AML-193 (cell line): ENCODE measurements at places on chromosomes 4 and X.
A peak's percentile ranks its signal among the peaks of the same experiment; 100 is the strongest.

GRCh38 chrX:2701600-2701999 is 10.5 kb downstream of the CD99 start:
- no peak for DNase-seq

DNA sequence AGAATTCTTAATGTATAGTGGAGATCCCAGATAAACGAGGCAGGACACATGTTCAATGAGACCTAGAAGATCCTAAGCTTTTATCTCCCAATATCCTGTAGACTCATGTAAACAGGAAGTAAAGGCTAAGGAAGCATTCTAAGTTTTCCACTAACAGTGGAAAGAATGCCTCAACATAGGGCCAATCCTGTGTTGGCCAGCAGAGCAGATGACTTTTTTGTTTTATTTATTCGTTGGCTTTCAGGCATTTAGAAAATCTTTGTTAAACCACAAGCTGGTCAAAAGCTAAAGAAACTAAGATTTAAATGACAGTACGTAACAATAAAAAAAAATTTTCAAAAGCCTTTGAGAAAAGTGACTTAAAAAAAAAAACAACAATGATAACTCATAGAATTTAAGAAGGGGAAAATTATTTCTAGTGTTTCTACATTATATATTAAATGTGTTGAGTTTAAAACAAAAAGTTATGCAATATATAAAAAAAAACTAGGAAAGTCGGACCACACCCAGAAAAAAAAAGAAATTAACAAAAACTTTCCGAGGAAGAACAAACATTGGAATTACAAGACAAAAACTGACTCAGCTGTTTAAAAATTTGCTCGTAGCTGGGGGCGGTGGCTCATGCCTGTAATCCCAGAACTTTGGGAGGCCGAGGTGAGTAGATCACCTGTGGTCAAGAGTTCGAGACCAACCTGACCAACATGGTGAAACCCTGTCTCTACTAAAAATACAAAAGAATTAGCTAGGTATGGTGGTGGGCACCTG is 759.3 kb downstream of the FSTL5 start:
- no peak for DNase-seq

GRCh38 chrX:46961097-46961496 is 48.9 kb downstream of the JADE3 start:
- DNase-seq = no peak

GRCh38 chr4:188732131-188732530 is 592.9 kb downstream of the TRIML1 start:
- DNase-seq = no peak

GRCh38 chr4:145423017-145423708 is 58.5 kb upstream of the SMAD1 start:
- DNase-seq = no peak

DNA sequence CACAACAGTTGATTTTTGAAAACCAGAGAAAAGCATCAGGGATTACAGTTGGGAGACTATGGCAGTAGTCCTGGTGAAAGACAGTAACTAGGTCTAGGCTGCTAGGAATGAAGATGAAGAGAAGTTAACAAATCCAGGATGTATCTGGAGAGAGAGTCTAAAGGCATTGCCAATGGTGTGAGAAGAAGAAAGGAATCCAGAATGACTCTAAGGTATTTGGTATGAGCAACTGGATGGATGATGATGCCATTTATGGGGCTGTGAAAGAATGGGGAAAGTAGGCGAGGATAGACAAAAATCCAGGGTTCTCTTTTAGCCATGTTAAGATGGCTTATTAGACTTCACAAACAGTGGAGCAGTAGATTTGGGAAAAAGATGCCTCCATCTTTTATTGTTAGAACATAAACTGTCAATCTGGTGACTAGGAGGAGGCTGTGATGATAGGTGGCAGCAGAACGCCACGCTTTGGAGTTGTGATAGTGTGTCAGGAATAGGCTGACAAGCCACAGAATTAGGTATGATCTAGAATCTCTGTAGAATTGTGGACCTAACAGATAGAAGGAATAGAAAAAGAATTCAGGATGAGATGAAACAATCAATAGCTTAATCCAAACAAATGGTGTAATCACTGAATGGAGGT is 27.3 kb upstream of the JADE1 start:
- peak; percentile 7 for DNase-seq

GRCh38 chr4:189200353-189200752 is 740.3 kb upstream of the FRG1 start:
- DNase-seq = no peak

GRCh38 chr4:138845054-138845453 is 170.5 kb upstream of the NOCT start:
- no peak for DNase-seq

DNA sequence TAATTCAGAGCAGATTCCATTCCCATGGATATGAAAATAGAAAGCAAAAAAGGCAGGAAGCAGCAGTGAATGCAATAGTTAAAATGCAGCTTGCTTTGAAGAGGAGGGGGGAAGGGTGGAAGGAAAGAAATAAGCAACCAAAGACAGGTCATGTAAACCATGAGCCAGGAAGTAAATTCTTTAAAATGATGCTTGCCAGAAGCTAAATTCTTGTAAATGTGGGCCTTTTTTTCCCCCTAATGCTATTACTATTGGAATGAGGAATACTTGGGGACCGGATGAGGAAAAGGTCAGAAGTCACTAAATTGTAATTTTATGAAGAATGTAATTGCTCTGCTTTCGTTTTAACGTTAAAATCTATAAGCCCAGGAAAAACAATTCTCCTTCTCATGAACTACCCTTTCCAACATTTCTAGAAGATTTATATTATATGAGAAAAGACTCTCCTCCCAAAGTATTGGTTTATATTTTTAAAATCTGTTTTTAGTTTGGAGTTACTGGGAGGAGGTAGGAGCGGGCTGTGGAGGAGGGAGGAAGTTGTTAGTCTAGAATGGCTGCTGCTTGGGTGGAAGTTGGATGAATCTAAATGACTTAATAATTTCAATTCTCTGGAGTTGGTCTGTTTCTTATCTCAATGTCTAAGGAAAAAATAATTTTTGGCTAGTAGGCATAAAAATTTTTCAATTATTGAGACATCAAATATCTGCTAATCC is 77.6 kb upstream of the PCDH18 start:
- DNase-seq = no peak

GRCh38 chr4:125551967-125552366 is 237.2 kb downstream of the FAT4 start:
- no peak for DNase-seq

DNA sequence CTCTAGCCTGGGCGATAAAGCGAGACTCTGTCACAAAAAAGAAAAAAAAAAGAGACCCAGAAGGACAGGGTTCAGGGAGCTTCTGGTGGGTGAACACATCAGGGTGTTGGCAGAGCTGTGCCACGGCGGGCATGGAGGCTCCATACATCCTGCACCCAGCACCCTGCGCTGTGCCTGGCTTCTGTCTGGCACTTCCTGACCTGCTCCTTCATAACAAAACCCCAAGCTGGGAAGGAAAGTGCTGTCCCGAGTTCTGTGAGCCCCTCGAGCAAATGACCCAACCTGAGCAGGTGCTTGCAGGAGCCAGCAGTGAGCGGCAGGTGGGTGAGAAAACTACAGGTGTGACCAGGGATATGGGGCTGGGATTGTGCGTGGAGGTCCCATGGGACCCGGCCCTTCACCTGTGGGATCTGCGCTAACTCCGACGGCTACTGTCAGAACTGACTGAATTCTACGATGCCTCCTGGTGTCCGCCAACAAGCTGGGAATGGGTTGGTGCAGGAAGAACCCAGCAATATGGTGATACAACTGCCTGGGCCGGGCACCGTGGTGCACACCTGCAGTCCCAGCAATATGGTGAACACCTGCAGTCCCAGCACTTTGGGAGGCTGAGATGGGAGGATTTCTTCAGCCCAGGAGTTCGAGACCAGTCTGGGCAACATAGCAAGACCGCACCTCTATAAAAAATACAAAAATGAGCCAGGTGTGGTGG is 18.9 kb downstream of the ASMTL start:
- no peak for DNase-seq

GRCh38 chrX:46040001-46040400 is 505.2 kb downstream of the ZNF674 start:
- no peak for DNase-seq

- no peak for DNase-seq
Observed at GRCh38 chr4:28254003-28254402, 1393.4 kb downstream of the STIM2 start.

DNA sequence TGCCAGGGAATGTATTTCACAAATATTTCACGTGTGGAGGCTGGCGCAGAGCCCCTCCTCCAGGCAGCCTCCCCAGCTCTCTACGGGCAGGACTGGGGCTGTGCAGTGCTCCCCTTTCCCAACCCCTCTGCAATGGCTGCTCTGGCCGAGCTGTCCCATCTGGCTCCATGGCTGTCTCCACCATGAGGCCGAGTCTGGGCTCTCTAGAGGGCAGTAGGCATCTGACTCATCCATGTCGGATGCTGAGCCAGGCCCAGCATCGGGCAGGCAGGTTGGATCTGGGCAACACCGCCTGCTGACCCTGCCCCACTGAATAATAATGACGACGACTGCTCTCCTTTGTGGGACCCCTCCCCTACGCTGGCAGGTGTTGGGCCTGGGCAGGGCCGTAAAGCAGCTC is 11.0 kb upstream of the SH3TC1 start:
- no peak for DNase-seq

- no peak for DNase-seq
Observed at GRCh38 chr4:113682730-113683537, 78.6 kb downstream of the CAMK2D start.

DNA sequence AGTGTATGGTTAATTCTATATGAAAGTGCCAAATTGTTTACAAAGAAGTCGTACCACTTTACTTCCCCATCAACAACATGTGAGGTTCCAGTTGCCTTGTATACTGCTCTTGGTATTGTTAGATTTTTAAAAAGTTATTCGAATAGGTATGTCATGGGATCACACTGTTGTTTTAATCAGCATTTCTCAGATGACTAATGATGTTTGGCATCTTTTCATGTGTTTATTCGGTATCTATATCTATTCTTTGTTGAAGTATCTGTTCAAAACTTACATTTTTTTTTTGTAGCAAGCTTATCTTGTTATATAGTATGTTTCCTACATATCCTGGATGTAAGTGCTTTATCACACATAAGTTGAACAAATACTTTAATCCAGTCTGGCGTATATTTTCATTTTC is 99.4 kb upstream of the MAB21L2 start:
- no peak for DNase-seq

DNA sequence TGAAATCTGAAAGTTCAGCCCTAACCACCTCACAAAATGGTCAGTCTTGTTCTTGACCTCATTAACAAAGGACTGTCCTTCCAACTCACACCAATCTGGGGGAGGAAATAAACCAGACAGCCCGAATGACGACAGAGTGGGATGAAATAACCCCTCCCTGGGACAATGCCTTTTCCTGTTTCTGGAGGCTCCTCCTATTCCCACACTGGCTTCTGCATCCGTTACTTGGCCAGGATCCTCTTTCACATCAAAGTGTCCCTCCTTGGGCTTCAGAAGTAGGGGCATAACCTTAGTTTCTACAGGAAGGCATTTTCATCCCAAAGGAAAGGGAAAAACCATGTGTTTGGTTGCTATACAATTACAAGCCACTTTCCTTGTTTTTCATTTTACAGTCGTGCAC is 59.8 kb upstream of the RPL34 start:
- no peak for DNase-seq

DNA sequence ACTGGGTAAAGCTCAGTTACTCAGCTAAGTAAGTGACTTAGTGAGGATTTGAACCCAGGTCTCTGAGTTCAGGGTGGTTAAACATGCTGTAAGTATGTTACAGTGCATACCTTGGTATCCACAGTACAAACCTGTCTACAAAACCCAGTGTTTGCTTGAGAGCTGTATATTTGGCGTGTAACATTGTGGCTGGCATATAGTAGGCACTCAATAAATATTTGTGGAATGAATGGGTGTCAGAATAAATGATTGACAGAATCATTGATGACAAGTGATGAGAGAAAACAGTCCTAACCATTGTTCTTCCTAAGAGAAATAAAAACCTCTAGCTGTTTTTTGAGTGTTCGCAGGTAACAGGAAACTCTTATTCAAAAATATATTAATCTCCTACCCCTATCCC is 79.7 kb upstream of the BCOR start:
- DNase-seq = no peak

GRCh38 chrX:20233336-20233735 is 33.4 kb downstream of the RPS6KA3 start:
- DNase-seq = no peak

GRCh38 chrX:24479924-24480323 is 14.8 kb downstream of the PDK3 start:
- DNase-seq = peak; percentile 70

- no peak for DNase-seq
Observed at GRCh38 chr4:36823199-36823967, 421.2 kb upstream of the NWD2 start.

DNA sequence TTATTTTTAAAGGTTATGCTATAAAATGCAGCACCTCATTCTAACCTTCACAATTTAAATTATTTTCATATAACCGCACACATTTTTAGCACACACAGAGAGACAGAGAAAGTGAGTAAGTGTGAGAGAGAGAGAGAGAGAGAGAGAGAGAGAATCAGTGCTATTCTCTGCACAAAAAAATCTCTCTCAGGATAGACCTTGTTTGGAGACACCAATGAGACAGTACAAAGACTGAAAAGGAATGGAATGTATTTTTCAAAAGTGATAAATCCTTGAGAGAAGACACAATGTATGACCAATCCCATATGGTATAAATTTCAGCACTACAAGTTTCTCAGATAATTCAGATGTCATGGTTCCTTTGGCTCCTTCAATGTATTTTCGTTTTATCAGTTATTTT is 132.1 kb upstream of the PCDH18 start:
- no peak for DNase-seq

DNA sequence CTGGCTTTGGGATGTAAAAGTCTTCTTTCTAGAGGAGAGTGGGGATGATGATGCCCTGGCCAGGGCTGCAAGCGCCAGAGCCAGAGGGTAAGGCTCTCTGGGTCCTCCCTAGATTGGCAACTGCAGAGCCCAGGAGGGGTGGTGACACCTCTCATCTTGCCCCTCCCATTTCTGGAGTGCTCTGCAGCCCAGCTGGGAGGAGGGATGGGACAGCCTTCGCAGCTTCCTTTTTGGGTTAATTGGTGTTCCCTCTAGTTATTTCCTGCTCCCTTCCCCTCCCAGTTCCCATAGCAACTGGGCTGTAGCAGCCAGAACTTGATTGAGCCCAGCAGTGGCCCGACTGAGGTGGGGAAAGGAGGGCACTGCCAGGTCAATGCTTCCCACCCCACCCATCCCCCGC is 19.2 kb downstream of the NALF2 start:
- DNase-seq = no peak

DNA sequence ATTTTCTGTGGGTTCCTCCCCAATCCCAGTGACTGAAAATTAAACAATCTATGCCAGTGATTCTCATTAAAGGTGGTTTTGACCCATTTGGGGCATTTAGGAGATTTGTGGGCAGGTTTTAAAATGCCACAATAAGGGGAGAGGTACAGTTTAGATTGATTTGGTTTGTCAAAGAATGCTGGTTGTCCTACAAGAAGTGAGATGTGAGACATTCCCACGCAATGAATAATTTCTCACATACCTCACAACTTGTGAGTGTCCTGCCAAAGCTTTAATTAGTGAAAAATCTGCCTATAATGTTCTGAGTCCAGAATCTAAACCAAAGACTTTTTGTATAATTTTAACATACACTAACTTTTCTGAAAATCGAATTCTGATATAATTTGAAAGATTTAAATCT is 199.4 kb downstream of the MAPK10 start:
- DNase-seq = no peak
